ENCODE measurements at places on chromosomes 11 and 22.

DNA sequence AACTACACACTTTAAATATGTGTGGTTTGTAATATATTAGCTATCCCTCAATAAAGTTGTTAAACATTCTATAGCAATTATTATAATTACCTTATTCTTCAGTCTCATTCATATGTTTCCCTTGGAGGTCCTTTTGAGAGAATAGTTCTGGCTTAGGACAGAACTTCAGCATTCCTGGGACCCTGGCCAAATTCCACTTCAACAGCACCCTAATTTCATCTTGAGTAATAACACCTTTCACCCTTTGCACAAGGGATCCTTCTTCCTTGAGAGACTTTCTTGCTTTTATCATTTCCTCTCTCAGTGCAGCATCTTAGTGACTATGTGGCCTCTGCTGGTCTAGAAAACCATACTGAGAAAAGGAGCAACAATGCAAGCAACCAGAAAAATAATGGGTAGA is 255.9 kb downstream of the C11orf87 start:
- DNase-seq = no peak

- DNase-seq = no peak
Measured at GRCh38 chr11:8863838-8864237, 47.2 kb upstream of the AKIP1 start.

DNA sequence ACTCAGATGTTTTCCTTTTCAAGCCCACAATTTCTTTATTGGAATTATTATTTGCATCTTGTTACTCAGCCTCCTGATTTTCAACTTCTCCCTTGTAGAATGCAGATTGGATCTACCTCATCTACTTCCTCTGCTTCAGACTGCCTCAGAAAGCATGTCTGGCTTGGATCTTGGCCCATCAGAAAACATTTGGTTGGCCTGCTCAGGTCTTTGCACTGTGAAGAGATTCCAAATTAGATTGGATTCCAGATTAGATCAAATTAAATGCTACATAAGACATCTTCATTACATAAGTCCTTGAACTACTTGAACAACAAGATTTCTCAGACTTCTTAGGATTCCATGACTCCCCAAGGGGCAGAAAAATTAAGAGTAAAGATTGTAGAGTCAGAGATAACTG is 358.0 kb downstream of the DLG2 start:
- no peak for DNase-seq

GRCh38 chr22:34414467-34415440 is 494.5 kb upstream of the LARGE1 start:
- DNase-seq = peak; percentile 45

GRCh38 chr11:120424185-120424969 is 87.2 kb upstream of the GRIK4 start:
- no peak for DNase-seq

DNA sequence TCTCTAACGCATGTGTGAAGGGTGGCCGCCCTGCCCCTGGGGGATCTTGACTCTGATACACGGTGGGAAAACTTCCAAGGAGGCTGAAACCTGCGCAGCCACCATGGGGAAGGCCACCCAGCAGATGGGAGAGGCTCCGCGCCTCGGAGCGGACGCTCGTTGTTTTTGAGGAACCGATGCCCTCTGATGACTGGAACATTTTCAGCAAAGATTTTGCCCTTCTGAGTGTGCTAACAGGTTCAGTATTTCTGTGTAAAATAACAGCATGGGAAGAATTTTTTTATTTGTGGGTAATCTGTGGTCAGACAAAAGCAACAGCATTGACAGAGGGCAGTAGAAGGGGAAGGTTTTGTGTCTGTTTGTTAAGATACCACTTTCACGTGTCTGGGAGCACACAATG is 16.7 kb downstream of the MB start:
- DNase-seq = peak; percentile 47

- no peak for DNase-seq
Measured at GRCh38 chr11:107598225-107599139, 7.5 kb downstream of the ELMOD1 start.

GRCh38 chr11:22432291-22433093 is 94.3 kb downstream of the SLC17A6 start:
- no peak for DNase-seq

DNA sequence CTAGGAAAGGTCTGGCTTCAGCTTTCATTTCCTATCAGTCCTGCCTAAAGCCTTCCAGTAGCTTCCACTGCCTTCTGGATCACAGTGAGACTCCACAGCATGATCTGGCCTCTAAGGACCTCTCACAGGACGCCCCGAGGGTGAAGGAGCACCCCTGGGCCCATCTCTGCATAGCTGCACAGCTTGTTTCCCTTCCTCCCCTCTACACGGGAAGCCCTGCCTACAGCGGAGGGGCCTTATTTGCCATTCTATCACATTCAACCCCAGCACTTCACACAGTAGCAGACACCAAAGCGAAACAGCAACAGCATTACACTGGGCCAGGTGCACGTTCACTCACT is 162.3 kb upstream of the GRK3 start:
- no peak for DNase-seq

- no peak for DNase-seq
Measured at GRCh38 chr11:94550513-94550912, 6.8 kb downstream of the FUT4 start.

DNA sequence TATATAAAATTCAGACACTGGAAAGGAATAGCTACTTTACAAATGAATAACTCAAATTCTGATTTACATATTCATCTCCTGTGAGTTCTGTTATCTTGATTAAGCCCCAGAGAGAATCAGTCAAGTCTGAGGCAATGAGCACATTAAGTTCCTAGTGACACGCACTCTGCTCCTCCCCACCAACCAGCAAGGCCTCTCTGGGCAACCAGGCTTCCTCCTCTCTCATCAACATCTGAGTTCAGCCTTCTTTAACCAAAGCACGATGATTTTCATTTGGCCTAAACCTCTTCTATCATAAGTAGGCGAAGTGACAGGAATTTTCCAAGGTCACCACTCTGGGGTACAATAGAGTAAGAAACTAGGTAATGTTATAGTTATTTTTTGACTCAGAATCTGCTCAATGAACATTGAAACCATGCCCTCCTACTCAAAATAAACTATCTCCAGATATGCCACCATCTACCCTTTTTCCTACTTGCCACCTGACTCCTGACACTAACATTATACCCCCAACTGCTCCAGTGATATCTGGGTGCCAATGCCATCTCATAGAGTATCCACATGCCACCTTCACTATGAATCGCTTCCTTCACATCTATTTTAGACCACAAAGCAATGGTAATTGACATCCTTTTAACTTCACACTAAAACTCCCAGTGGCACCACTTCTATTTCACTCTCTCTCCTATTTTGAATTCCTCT is 114.8 kb downstream of the FAM76B start:
- DNase-seq = no peak

DNA sequence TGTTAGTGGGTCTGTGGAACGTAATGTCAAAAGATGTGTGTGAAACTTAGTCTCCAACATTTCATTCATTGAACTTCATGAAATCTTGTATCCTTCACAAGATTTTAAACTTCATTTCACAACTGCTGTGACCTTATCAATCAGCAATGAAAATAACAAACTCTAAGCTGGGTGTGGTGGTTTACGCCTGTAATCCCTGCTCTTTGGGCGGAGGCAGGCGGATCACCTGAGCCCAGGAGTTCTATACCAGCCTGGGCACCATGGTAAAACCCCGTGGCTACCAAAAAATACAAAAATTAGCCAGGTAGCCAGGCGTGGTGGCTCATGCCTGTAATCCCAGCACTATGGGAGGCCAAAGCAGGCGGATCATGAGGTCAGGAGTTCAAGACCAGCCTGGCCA is 5.1 kb downstream of the CHKA start:
- no peak for DNase-seq

- no peak for DNase-seq
Measured at GRCh38 chr11:115576606-115577380, 72.6 kb upstream of the CADM1 start.

All from CMK (cell line).